ENCODE measurements at places on chromosomes 11 and 22.
A peak's percentile ranks its signal among the peaks of the same experiment; 100 is the strongest.

GRCh38 chr11:10455637-10456487 is 798 bp downstream of the AMPD3 start:
- peak overlapping the region; percentile 80 for H3K27ac ChIP-seq
- H3K4me1 ChIP-seq = peaks cover 41% of the 10 kb centered on the region
- no peaks in the 10 kb centered on the region for H3K27me3 ChIP-seq
- no peaks in the 10 kb centered on the region for H3K36me3 ChIP-seq
- DNase-seq = peak; percentile 25

- peaks cover 10% of the 10 kb centered on the region for H3K4me1 ChIP-seq
- no peaks in the 10 kb centered on the region for H3K36me3 ChIP-seq
- no peak for DNase-seq
- H3K27me3 ChIP-seq = no peaks in the 10 kb centered on the region
Observed at GRCh38 chr11:124729571-124729970, 10.2 kb upstream of the NRGN start.

GRCh38 chr11:12754582-12755234 is 80.5 kb downstream of the TEAD1 start:
- peaks cover 8% of the 10 kb centered on the region for H3K4me1 ChIP-seq
- no peak overlapping the region for H3K4me3 ChIP-seq
- no peaks in the 10 kb centered on the region for H3K27me3 ChIP-seq
- no peak overlapping the region for H3K27ac ChIP-seq
- no peak for DNase-seq

GRCh38 chr11:10376061-10376460 is 71.2 kb downstream of the ADM start:
- DNase-seq = no peak
- H3K4me3 ChIP-seq = no peak overlapping the region
- no peaks in the 10 kb centered on the region for H3K36me3 ChIP-seq
- peak overlapping the region; percentile 42 for H3K27ac ChIP-seq

DNA sequence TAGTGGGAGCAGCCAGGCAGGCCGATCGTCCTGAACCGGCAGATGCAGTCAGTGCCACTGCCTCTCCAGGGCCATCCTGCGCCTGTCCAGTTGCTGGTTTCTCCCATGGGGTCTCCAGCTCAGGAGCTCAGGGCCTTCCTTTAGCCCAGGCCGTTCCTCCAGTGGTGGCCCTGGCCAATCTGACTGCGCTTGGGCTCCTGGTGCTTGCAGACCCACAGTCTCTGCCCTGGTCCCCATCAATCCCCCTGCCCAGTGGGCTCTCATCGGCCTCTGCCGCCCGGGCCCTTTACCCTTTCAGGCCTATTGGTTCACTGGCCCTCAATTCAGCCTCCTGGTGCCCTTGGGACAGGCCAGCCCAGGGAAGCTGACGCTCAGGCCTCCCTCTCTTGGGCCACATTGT is 29.2 kb upstream of the TSKU start:
- H3K36me3 ChIP-seq = no peaks in the 10 kb centered on the region
- H3K4me1 ChIP-seq = peaks cover 22% of the 10 kb centered on the region
- H3K27me3 ChIP-seq = no peaks in the 10 kb centered on the region
- H3K4me3 ChIP-seq = no peak overlapping the region
- H3K27ac ChIP-seq = no peak overlapping the region
- no peak for DNase-seq

DNA sequence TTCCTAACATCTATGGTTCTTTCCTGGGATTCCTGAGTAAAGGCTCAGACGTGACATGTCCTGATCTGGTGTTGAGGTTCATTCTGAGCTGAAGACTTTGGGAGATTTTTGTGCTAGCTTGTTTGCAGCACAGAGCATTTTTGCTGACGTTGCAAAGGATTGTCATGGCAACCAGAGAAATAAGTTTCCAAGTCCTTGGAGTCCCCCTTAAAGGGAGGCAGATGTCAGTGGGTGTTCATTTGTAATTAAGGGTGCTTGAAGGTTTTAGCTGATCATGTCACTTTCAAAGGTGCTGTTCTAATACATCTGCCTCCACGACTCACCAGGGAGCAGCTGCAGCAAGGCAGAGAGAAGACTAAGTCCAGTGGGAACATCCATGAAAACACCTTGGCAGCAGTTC is 5.4 kb upstream of the SYN3 start:
- DNase-seq = no peak
- no peak overlapping the region for H3K4me3 ChIP-seq
- H3K4me1 ChIP-seq = no peaks in the 10 kb centered on the region
- no peak overlapping the region for H3K27ac ChIP-seq
- H3K36me3 ChIP-seq = no peaks in the 10 kb centered on the region
- H3K27me3 ChIP-seq = no peaks in the 10 kb centered on the region

GRCh38 chr11:101008961-101009689 is 120.5 kb downstream of the PGR start:
- no peak overlapping the region for H3K27ac ChIP-seq
- no peaks in the 10 kb centered on the region for H3K4me1 ChIP-seq
- H3K27me3 ChIP-seq = no peaks in the 10 kb centered on the region
- no peak for DNase-seq

GRCh38 chr11:441043-441417 is 781 bp downstream of the ANO9 start:
- H3K27ac ChIP-seq = no peak overlapping the region
- H3K4me1 ChIP-seq = peaks cover 23% of the 10 kb centered on the region
- no peaks in the 10 kb centered on the region for H3K27me3 ChIP-seq
- no peaks in the 10 kb centered on the region for H3K36me3 ChIP-seq
- DNase-seq = no peak

DNA sequence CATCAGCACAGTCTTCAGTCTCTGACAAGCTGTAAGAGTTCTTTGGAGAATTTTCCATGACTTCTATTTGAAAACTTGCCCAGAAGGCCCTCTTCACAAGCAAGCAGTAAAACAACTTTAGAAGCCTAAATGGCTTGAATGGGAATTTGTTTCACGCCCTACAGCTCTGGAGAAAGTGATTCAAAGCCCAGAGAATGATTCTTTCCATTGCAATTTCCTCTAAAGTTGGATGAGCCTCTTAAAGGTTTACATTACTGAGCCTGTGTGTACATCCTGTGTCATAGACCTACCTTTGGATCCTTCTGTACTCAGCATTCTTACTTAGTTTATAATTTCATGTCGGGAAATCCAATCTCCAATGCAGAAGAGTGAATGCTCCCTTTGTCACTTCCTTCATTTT is 6.8 kb upstream of the OR8B3 start:
- no peak for DNase-seq
- no peaks in the 10 kb centered on the region for H3K4me1 ChIP-seq
- H3K27ac ChIP-seq = no peak overlapping the region
- H3K4me3 ChIP-seq = no peak overlapping the region

GRCh38 chr11:61731211-61731951 is 21.1 kb upstream of the MYRF start:
- H3K4me3 ChIP-seq = no peak overlapping the region
- DNase-seq = no peak
- no peaks in the 10 kb centered on the region for H3K27me3 ChIP-seq
- no peak overlapping the region for H3K27ac ChIP-seq

GRCh38 chr11:117700551-117700950 is 96.5 kb downstream of the DSCAML1 start:
- no peaks in the 10 kb centered on the region for H3K4me1 ChIP-seq
- H3K36me3 ChIP-seq = no peaks in the 10 kb centered on the region
- DNase-seq = no peak
- H3K27me3 ChIP-seq = peaks cover 84% of the 10 kb centered on the region
- no peak overlapping the region for H3K4me3 ChIP-seq
- H3K27ac ChIP-seq = no peak overlapping the region

- DNase-seq = no peak
- H3K4me3 ChIP-seq = no peak overlapping the region
- no peaks in the 10 kb centered on the region for H3K36me3 ChIP-seq
- no peaks in the 10 kb centered on the region for H3K4me1 ChIP-seq
Observed at GRCh38 chr11:117427356-117427874, 99.8 kb downstream of the CEP164 start.

- H3K4me1 ChIP-seq = peaks cover 16% of the 10 kb centered on the region
- H3K36me3 ChIP-seq = peaks cover 15% of the 10 kb centered on the region
- peak overlapping the region; percentile 94 for H3K4me3 ChIP-seq
Observed at GRCh38 chr22:30354644-30355043, 2.0 kb downstream of the SF3A1 start.

DNA sequence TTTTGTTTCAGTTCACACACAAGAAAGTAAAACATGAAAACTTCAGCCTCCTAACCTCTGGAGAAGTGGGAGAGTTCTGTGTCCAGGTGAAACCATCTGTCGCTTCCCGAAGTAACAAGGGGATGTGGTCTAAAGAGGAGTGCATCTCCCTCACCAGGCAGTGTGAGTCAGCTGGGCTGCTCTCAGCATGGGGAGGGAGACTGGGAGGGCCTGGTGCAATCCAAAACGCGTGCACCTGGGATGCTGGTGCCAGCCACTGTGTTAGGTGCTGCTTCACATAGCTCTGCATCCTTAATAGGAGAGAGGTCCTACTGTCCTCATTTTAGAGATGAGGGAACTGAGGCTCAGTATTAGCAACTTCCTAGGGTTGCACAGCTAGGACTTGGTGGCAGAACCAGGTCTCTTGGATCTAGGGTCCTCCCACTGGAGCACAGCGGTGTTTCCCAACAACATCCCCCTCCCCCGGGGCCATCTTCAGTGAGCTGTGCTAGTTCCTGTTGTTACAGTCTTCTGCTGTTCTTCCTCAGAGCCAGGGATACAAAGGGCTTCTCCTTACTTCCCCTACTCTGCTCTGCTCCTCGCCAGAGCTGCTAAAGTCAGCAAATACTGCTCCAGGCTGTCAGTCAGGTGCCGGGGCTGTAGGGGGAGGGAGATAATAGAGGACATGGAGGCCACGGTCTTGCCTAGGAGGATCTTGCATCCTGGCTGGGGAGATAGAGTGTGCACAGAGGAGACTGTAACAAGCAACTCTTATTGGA is 8.0 kb downstream of the IL10RA start:
- H3K27me3 ChIP-seq = no peaks in the 10 kb centered on the region
- H3K4me1 ChIP-seq = peaks cover 40% of the 10 kb centered on the region
- H3K4me3 ChIP-seq = no peak overlapping the region
- DNase-seq = no peak
- no peaks in the 10 kb centered on the region for H3K36me3 ChIP-seq

- no peaks in the 10 kb centered on the region for H3K36me3 ChIP-seq
- no peaks in the 10 kb centered on the region for H3K27me3 ChIP-seq
Observed at GRCh38 chr22:32539631-32540421, 65.2 kb downstream of the FBXO7 start.

GRCh38 chr22:46473021-46473779 is 64.2 kb downstream of the CELSR1 start:
- H3K27ac ChIP-seq = no peak overlapping the region
- H3K4me1 ChIP-seq = peaks cover 40% of the 10 kb centered on the region
- peaks cover 7% of the 10 kb centered on the region for H3K27me3 ChIP-seq

GRCh38 chr11:78293536-78293935 is 104.8 kb downstream of the USP35 start:
- H3K36me3 ChIP-seq = no peaks in the 10 kb centered on the region
- no peaks in the 10 kb centered on the region for H3K4me1 ChIP-seq
- no peaks in the 10 kb centered on the region for H3K27me3 ChIP-seq
- H3K27ac ChIP-seq = no peak overlapping the region
- no peak for DNase-seq

DNA sequence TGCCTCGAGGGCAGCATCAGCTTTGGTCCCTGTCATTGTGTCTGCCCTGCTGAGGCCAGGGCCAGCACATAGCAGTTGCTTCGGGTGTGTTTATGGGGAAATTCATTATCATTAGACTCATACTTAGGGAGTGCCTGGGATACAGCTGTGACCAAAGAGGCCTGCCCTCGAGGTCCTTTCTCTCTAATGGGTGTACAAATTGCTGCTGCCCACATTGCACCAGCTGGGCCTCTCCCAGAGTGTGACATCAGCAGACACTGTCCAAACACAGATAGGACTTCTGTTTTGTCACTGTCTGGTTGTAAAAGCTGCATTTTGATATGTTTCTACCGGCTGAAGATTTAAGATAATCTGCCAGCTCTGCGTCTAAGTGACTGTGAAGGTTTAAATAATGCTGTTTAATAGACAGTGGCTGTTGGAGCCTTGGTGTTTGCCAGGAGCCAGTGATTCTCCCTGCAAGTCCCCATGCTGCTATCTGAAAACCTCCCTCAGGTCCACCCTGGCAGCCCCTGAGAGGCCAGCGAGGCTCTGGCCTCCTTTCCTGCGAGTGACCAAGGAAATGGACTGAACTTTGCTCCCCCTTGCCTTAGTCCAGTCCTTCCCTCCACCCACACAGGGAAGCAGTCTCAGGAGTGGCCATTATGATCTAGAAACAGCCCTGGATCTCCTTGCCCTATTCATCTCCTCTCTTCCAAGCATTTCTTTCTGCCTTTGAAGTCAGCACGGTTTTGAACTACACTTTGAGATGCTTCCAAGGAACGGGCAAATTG is 505.2 kb downstream of the TBC1D22A start:
- peaks cover 12% of the 10 kb centered on the region for H3K27me3 ChIP-seq
- DNase-seq = no peak
- H3K36me3 ChIP-seq = no peaks in the 10 kb centered on the region

DNA sequence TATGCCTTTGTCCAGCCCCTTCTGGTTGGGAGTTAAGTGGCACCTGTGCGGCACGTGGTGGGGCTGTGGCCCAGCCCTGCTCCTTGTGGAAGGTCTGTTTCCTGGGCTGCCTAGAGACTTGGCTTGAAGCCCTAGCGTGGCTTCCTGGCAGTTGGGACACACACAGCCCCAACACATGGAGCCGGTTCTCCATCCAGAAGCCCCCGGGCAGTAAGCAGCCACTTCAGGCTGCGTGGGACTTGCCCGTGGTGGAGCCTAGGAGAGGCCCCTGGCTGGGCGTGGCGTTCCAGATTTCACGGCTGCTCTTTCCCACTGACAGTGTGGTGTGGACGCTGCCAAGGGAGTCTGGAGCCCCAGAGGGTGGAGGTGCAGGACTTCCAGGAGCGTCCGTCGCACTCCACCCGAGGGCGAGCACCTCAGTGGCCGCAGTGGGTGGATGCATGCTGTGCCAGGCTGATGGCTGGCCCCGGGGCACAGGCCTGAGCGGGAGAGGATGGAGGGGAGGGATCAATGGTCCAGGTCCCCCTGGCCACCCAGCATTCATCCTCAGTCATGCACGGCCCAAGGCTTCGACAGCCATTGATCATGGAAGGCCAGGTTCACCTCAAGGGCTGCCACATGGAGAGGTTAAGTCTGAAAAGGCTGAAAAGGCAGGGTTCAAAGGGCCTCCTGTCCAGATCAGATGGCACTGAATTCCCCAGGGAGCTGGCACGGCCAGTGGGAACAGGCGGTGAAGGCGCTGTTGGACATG is 9.3 kb downstream of the CCND1 start:
- H3K4me1 ChIP-seq = peaks cover 55% of the 10 kb centered on the region
- no peak overlapping the region for H3K27ac ChIP-seq
- no peak overlapping the region for H3K4me3 ChIP-seq
- no peak for DNase-seq
- H3K36me3 ChIP-seq = no peaks in the 10 kb centered on the region

GRCh38 chr11:131833366-131833765 is 463.0 kb downstream of the NTM start:
- no peaks in the 10 kb centered on the region for H3K4me1 ChIP-seq
- no peaks in the 10 kb centered on the region for H3K27me3 ChIP-seq
- no peak for DNase-seq
- no peak overlapping the region for H3K4me3 ChIP-seq
- no peaks in the 10 kb centered on the region for H3K36me3 ChIP-seq
